Brain pericyte (primary cell): ENCODE measurements at places on chromosomes 16 and 17.

DNA sequence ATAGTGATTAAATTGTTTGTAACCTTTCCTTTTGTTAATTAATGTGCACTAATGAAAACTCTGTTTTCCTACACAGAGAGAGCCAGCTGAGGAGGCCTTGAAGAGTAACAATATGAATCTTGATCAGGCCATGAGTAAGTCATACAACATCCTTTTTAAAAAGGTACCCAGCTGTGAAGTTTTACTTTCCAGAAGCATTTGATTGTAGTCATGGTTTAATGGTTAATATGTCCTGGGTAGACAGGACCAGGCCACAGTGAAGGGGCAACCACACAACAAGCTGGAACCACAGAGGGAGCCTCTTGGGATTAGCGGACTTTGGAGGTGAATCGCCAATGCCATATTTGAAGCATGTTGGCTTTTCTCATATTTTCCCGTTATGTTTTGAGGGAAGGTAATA is 55.6 kb downstream of the TMC6 start:
- DNase-seq: no peak

GRCh38 chr16:13245713-13246377 is 344.4 kb downstream of the SHISA9 start:
- DNase-seq: no peak

DNA sequence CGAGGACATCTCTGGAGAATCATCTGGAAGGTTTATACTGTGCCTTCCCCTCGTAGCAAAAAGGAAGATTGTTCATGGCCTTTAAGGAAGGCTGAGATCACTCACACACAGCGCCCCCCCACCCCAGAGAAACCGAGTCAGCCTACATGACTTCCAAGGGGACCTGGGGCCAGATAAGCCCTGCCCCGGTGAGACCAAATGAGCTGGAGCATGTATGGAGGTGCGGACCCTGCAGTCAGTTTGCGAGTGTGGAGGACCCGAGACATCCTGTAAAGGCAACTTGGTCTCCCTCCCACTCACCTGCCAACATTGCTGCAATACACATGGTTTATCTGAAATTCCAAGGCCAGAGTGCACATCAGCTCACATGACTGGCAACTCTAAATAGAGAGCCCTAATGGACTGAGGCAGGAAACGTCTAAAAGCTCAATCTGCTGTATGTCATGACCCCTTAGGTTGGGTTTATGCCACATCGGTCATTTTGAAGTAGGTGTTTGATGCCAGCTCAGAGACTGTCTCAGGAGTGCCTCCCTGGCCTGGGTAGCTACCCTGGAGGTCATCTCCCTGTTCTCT is 233.6 kb downstream of the CPPED1 start:
- DNase-seq: no peak

DNA sequence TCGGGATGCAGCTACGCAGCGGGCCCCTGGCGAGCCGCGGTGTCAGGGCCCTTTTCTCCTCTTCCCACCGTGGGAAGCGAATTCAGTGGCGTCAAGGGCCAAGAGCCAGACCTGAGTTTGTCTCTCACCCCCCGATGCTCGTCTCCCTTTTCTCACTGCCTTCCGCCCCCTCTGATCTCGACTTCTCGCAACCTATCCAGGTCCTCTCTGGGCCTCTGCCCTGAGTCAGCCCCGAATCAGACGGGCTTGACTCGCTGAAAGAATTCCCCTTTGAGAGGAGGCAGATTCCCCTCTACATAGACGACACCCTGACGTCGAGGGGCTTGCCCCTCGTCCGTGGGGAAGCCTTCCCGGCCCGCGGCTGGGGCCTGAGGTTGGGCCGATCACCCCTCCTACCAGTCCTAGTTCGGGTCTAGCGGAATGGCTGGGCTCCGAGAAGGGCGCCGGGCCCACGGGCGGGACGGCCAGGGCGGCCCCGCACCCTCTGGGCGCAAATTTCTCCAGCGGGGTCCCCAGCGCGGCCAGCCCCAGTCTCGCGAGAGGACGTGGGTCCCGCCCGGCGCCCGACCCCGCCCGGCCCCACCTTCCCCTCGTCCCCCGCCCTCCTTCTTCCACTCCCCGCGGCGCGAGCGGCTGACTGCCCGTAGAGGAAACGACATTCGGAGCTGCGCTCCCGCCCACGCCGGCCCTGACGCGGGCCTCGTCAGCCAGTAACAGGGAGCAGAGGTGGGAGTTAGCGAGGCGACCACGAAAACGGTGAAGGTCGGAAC is at the start of gene GGNBP2:
Gene GGNBP2, plus strand, starts transcription at position 613 of the 770 bp plus-strand sequence. CDS start 806 bp downstream, outside the sequence.
- DNase-seq: peak; percentile 73

- no peak for DNase-seq
These were observed 4.2 kb downstream of the LYRM9 start for GRCh38 chr17:27888945-27889344.

DNA sequence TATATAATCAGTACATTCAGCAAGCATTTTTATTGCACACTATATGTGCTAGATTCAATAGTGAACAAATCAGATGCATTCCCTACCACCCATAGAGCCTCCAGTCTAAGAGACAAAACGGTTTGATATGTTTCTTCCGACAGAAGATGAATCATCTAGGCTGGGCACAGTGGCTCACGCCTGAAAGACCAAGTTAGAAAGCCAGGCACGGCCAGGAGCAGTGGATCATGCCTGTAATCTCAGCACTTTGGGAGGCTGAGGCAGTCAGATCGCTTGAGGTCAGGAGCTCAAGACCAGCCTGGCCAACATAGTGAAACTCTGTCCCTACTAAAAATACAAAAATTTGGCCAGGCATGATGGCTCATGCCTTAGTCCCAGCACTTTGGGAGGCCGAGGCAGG is 18.3 kb upstream of the COPRS start:
- DNase-seq: no peak

DNA sequence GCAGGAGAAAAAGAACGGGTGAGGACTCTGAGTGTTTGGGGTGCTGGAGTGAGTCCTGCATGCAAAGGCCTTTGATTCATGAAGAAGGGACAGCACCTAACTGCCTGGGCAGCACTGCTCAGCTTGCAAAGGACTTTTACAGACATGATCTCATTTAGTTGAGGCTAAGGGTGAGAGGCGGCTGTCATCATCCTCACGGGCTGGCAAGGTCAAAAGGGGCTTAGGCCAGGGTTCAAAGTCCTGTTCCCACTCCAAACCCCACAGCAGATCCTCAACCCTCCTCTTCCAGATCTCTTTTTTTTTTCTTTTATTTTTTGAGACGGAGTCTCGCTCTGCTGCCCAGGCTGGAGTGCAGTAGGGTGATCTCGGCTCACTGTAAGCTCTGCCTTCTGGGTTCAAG is 4.8 kb downstream of the RHBDF2 start:
- DNase-seq: no peak

DNA sequence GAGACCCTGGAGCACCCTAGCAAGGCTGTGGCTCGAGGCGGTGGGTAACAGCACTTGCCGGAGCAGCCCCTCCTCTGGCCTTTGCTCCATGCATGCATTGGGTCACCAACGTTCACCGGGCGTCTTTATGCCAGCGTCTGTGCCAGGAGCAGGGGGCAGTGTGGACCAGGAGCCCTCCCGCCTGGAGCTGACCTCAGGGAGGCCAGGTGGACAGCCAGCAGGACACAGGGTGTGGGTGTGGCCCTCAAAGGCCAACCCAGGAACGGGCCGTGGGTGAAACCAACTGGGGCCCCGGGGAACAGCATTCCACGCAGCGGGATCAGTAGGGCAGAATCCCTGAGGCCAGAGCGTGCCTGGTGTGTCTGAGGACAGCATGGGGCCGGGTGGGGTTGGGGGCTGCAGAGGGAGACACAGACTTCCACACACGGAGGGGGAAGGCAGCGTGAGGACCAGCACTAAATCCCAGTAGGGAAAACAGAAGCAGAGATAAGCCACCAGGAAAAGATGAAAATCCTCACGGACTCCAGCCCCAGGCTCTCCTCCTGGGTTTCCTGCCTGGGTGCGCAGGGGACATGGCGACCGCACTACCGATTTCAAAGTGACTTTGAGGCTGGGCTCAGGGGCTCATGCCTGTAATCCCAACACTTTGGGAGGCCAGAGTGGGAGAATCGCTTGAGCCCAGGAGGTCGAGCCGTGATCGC is 2.9 kb upstream of the CD7 start:
- DNase-seq: no peak

DNA sequence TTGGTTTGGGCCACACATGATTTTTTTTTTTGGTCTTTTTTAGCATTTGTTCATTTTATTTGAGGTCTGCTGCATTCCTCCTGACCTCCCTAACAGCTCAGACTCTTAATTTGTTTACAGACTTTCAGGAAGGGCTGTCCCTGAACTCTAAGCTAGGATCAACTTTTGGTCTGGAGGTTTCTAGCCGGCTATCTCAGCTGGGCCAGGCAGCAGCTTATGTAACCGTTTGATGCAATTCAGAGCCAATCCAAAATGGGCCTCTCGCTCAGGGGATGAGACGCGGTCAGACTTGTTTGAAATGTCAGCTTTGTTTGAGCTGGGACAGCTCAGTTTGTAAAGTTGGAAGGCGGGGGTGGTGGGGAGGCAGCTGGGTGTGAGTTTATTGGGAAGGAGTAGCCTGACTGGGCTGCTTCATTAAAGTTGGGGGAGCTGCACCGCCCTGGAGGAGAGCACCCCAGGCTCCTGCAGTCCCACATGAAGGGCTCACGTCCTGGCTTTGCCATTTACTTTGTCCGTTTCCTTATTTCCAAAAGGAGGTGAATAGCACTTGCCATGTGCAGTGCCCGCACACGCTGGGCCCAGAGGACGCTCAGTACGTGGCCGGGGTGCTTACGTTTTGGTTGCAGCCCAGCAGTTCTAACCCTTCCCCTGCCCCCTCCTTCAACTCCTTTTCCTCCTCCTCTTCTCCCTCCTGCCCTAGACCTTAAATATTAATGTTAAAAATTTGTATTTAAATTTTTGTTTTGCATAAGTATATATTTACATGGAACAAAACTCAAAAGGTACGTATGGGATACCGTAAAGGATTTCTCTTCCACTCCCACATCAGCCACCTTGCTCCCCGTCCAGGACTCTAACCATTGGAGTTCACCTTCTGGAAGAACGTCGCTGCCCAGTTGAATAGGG is 121.2 kb downstream of the SNX29 start:
- DNase-seq: no peak
